ENCODE measurements at places on chromosomes 2 and 18.

DNA sequence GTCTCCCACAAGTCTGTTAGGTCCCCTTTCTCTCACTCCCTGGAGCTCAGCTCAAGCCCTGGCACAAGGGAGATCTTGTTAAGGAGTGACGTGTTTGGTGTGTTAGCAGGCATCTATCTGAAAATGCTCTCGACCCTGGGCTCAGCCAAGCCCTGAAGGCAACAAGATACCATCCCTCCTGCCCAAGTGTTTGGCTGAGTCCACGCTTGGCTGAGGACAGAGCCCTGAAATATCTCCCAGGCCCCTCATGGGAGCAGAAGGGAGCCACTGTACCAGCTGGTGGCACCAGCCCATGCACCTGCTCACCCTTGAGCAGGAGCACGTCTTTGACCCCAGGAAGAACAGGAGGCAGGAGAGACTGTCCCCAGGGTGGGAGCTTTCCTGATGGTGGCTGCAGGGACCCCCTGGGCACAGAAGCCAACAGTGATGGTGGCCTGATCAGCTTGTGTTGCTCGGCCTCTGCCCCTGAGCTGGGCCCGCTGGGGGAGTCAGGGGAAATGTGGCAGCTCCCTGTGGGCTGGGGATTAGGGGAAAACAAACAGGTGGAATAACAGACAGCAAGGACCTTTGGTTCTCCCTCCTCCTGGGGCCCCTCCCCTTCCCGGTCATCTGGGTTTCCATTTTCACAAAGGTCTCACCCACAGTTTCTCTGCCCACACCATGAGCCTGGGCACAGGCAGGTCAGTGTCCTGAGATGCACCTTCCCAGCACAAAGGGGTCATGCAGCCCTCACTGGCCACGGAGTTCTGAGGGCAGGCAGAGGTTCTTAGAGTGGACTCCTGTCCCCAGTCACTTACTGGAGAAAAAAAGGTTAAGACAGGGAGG, 91.6 kb downstream of the RHOB start:
- DNase-seq: no peak

- DNase-seq: no peak
Measured at GRCh38 chr18:13524054-13524453, 202.3 kb downstream of the FAM210A start.

DNA sequence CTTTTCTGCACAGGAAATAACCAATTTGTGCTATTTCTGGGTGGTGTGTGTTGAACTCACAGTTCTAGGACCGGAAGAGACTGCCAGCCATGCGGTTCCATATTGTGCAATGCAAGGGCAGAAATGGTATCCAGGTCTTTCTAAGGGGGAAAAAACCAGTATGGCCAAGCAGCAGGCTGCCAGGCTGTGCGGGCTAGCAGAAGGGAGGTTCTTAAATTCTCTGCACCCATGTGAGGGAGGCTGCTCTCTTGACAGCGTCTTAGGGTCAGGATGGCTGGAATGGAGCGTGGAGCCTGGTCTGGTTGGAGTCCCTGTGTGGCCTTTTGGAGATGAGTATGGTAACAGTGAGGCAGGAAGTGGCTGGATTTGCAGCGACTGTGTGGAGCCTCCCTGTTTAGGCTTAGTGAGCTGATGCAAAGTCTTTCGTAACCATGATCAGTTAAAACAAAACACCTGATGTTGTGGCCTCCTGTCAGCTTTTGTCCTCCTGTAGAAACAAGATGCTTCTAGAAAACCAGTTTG, 52.6 kb downstream of the NCK2 start:
- no peak for DNase-seq

- DNase-seq: no peak
Measured at GRCh38 chr2:154623819-154624218, 74.7 kb upstream of the KCNJ3 start.

DNA sequence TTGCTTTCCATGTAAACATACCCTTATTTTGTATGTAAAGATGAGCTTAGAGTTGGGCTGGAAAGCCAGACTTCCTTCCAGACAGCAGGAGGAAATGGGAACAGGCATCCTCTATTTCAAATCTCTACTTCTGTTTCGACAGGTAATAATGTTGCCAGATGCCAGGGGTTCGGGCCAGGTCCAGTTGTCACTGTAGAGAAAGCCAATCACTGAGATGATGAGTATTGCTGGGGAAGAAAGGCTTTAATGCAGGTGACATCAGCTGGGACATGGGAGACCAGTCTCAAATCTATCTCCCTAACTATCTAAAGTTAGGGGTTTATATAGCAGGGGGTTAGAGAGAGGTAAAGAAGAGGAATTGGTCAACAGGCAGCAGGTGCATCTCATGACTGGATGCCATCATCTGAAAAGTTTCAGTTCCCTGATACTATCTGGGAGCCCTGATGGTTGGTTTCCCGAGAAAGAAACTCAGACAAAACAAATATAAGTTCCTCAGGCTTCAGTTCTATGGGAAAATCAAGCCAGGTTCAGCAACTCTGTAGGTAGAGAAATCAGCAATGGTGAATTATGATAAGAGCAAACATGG, 9.3 kb upstream of the MTCL1 start:
- no peak for DNase-seq

- DNase-seq: no peak
Measured at GRCh38 chr2:141041281-141041680, 1089.5 kb downstream of the LRP1B start.

DNA sequence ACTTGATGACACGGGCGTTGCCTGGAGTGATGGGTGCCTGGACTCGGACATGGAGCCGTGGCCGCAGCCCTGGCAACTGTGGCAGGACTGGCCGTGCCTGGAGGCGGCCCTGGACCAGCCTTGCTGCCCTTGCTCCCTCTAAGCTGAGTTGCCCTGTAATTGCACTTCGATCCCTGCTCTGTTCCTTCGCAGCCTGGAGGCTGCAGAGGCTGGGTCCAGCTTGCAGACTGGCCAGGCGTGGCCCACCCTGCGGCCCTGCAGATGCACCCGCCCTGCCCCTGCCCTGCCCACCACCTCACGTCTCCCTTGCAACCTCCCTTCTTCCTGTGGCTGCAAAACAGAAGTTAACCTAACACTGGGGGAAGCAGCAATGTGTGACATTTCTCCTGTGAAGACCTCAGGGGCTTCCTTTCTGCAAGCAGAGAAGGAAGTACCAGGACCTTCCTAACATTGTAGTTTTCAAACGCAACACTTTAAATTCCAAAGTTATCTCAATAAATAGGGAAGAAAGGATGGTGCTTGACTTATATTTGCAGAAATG, 174.6 kb upstream of the TPO start:
- no peak for DNase-seq

DNA sequence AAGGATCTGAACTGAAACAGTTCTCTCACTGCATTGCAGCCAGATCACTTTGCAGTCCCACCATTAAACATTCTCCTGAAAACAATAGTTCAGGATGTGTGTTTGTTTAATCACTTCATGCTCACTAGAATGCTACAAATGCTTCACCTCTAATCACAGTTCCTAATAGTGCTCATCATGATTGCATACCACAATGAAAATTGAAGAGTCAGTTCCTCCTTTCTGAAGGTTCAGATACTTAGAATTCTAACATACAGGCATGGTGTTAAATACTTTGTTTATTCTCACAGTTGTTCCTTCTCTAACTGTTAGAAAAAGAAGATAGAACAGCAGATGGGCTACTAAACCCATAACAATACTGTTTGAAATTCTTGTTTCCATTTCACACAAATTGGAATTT, 622.3 kb upstream of the ACVR2A start:
- DNase-seq: no peak

GRCh38 chr2:150485114-150485870, 2.2 kb downstream of the RND3 start:
- no peak for DNase-seq

DNA sequence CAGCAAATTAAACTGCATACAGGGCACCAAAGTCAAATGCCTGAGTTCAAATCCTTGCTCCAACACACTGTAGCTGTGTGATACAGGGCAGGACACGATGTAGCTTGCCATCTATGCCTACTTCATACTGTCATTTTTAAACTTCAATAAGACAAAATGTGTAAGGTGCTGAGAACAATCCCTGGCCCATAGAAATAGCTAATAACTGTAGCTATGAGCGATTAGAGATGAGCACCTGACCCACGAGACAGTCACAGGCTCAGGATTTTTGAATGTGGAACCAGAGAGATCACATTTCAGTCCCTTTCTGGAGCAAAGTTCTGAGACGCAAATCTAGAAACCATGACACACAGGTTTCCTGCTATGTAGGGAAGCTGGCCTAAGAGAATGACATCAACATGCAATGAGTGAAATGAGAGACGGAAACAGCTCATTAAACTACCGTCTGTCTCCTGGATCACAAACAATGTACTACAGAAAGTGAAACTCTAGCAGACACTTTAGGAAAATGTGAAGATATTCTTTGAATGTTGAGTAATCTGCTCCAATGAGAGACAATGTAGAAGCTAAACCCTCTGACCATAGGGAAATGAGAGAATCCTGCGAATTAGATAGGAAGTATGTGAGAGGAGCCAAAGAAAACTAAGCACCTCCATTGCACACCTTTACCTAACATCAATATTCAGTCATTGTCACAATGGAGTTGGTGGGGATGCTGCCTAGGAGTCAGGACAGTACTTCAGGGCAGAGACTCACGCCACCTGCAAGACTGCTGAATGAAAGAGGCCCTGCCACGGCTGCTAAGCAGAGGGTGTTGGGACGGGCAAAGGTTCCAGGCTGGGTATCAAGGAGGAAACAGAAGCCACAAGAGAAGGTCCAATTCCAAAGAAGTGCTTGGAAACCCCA, 25.5 kb downstream of the B4GALT6 start:
- DNase-seq: no peak

GRCh38 chr2:1366546-1367134, 46.6 kb upstream of the TPO start:
- DNase-seq: no peak

Measured in stimulated activated CD8-positive, alpha-beta memory T cell treated with anti-CD3 and anti-CD28 coated beads, Interleukin-7, amount 100 ng/mL, for 1 hour (primary cell).